Stimulated activated CD8-positive, alpha-beta memory T cell treated with anti-CD3 and anti-CD28 coated beads, Interleukin-7, amount 100 ng/mL, for 1 hour (primary cell): ENCODE measurements at places on chromosomes 7 and 10.

DNA sequence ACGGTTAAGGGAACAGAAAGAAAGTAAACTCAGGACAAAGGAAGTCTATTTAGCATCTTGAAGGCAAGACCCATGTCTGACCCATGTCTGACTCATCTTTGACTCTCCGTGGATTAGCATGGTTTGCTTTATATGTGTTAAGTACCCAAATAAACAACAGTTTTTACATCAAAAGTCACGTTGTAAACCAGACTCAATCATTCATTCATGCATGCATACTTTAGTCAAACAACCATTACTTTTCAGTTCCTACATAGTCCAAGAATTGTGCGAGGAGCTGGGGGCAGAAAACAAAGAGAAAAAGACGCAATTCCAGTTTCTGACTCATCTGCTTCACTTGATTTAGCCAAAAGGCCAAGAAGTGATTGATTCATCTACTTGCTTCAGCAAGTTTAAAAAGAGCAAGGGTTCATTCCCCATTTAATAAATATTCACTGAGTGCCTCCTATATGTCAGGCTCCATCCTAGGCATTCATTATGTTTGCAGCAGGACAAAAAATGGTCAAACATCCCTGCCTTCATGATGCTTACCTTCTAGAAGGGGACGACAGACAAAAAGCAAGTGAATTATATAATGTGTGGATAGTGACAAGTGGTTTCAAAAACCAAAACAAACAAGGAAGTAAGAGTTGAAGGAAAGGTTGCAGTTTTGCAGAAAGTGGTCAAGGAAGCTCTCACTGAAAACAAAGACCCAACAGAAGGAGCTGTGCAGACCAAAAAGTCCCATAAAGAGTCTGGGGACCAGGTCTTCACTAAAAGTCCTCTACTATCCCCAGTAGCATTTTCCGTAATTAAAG lies 116.2 kb downstream of the FAM107B start:
- DNase-seq: no peak

GRCh38 chr10:70872291-70872690 lies 16.1 kb downstream of the PCBD1 start:
- DNase-seq: no peak

GRCh38 chr7:94540428-94540827 lies 30.8 kb downstream of the CASD1 start:
- DNase-seq: no peak

DNA sequence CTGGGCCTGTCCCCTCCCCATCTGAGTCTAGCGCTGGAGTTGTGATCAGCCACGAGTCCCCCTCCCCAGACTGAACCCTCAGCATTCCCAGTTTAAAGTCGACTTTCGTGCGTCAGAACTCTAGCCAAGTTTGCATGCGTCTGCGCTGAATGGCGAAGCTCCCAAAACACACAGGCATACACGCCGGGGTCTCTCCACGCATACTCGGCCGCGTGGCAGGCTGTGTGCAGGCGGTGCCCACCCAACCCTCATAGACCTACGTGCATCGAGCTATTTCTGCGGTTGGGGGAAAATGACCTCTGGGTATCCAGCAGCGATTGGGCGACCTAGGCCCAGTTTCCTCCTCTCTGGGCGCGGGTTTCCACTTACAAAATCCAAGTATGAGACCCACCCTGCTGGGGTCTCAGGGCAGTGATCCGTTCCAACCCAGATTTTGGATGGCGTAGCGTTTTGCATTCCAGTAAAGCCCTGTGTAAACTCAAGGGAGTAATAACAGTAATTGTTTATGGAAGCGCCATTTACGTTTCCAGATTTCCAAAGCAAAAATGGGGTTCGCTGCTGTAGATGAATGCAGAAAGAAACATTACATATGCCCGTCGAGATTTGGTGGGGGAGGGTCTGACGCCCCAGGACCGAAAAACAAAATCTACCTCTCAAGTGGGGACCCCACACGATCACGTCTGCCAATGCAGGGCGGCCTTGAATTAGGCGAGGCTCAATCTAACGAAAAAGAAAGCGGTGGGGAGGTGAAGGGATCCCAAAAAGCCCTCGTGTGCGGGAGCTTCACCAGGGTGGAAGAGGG lies 2.0 kb upstream of the HMX3 start:
- no peak for DNase-seq

- DNase-seq: no peak
Observed at GRCh38 chr10:98411768-98412167, 3.2 kb downstream of the PYROXD2 start.

- DNase-seq: no peak
Observed at GRCh38 chr10:86041116-86041515, 325.5 kb downstream of the GRID1 start.

DNA sequence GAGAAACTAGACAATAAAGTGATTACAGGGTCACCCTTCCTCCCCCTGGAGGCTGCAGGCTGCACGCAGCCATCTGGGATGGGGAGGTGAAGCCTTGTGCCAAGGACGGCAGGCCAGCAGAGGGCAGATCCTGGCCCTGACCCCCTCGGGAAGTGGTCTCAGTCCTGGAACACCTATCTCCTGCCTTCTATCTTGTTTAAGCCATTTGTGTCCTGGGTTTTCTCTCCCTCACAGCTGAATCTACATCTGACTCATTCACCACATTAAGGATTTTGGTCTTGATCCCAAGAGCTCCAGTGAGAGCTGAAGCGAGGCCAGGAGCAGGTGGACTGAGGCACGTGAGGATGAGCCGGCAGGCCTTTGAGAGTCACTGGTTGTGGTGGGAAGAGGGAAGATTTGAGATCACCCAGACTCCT lies 16.4 kb upstream of the PARP12 start:
- DNase-seq: no peak

- no peak for DNase-seq
Observed at GRCh38 chr10:61323726-61324125, 129.5 kb downstream of the TMEM26 start.

GRCh38 chr7:106061301-106061979 lies 50.7 kb downstream of the SYPL1 start:
- DNase-seq: no peak

- DNase-seq: no peak
Observed at GRCh38 chr10:102400076-102400475, 4.6 kb downstream of the NFKB2 start.
